ENCODE measurements at places on chromosomes 6 and 20.

DNA sequence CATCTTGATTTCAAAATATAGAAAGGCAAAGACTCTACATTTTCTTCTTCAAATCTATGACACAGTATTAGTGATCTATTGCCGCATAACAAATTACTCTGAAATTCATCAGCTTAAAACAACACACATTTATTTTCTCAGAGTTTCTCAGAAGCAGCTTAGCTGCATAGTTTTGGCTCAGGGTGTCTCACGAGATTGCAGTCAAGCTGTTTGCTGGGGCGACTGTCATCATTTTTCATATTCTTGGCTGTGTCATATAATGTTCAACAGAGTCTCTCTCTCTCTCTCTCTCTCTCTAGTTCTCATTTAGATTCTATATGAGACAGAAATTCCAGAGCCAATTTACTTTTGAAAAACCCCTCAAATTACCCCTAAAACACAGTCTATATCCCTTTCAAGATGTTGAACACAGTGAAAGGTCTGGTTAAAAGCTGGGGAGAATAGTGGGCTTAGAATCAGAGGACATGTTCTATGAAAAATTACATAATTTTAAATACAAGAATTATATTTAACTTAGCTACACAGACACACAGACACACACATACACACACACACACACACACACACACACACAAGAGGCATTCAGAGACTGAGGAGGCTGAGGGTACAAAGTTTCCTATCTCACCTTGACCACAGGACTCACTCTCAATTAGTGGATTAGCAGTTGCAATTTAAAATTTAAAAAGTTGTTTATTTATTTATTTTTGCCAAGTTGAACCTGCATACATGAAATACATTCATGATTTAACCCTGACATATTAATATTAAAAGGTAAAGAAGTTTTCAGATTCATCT is 86.7 kb downstream of the MKKS start:
- DNase-seq, result no peak

- no peak for DNase-seq
Measured at GRCh38 chr6:52595000-52595795, 18.3 kb upstream of the TRAM2 start.

GRCh38 chr20:16115911-16116552 is 457.2 kb downstream of the KIF16B start:
- DNase-seq, result no peak

DNA sequence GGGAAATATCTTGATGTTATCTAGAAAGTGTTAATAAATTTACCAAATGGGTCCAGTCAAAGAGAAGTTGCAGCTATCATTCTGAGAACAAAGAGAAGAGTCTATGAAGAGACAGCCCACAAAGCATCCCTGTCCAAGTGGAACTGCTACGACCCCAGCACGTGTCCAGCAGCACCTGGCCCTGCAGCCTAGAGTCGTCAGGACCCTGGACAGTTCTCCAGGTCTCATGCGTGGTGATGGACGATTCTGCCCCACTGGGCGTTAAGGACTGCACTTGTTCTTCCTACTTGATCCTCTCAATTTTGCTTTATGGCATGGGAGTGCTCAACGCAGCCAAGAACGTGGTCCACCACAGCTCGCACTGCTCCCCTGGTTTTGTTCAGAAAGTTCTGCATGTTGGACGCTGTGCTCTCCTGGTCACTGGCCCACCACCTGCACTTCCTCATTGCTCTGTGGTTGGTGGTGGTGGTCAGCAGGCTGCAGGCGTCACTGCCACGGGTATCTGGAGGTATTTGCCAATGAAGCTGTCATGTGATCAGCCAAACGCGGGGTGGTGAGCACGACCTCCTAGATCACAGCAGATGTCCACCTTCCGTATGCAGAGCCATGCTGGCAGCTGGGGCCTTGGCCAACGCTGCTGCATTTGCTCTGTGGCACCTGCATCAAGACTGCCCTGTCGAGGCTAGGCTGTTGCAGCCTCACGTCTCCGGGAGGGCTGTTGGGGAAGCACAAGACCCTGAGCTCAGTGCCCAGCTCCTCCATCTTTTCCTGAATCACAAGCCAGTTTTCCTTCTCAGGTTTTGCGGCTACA is 356.4 kb downstream of the CDH4 start:
- no peak for DNase-seq

GRCh38 chr6:139588076-139588639 is 213.7 kb upstream of the CITED2 start:
- no peak for DNase-seq

DNA sequence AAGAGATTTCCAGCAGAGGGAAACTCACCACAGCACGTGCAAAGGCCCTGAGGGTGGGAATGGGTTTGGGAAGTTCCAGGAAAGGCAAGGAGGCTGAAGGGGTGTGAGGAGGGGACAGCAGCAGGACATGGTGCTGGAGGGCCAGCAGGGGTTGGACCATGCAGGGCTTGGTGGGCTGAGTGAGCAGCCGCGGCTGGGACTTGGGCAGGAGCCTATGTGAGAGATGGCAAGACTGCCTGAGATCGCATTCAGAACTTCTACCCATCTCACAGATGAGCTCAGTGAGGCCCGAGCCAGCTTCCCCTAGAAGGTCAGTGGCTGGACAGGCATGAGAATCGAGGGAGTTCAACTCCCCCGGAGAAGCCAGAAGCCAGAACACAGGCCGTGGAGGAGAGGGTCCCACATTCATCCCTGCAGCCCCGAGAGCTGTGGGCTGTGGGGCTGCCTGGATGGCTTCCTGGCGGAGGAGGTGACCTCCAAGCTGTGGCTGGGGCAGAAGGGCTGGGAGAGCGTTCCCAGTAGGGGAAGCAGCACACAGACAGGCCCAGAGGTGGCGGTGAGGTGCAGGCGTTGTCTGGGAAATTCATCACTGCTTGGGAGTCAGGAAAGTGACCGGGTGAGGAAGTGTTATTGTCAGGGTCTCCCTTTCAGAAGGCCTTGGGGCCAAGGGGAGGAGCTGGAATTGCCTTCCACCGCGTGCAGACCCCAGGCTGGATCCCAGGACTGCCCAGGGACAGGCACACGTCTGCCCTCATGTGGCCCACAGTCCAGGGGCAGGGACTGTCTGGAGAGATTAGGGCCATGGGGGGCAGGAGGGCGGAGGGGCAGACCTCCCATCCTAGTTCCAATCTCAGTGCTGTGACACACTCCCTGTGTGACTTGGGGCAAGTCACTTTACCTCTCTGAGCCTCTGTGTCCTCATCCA is 103.8 kb downstream of the CEBPB start:
- no peak for DNase-seq

GRCh38 chr6:142913036-142913510 is 31.9 kb downstream of the HIVEP2 start:
- DNase-seq, result no peak

- DNase-seq, result no peak
Measured at GRCh38 chr6:2505624-2506023, 245.1 kb downstream of the MYLK4 start.

Measured in common myeloid progenitor, CD34-positive (primary cell).